ENCODE measurements at places on chromosomes 2 and 18.

GRCh38 chr2:45083175-45083574 is 73.9 kb upstream of the SIX2 start:
- DNase-seq = no peak

GRCh38 chr2:8174641-8175257 is 507.1 kb upstream of the ID2 start:
- no peak for DNase-seq

DNA sequence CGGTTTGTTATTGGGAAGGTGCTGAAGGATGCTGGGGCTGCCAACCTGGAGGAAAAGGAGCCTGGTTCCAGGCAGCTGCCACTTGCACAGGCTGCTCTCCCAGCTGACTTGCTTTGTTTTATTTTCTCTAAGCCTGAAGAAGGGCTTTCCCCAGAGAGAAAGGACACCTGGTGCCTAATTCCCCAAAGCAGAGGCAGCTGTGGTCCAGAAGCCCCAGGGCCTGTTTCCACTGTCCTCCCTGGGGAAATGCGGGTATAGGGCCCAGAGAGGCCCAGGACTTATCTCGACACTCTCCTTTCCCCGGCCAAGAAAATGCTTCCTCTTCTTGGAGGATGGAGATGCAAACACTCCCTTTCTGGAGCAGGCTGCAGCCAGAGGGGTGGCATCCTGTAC is 30.1 kb downstream of the INO80C start:
- no peak for DNase-seq

- no peak for DNase-seq
Measured at GRCh38 chr2:20182241-20182931, 42.5 kb downstream of the SDC1 start.

GRCh38 chr2:141791521-141791920 is 339.3 kb downstream of the LRP1B start:
- DNase-seq = no peak

DNA sequence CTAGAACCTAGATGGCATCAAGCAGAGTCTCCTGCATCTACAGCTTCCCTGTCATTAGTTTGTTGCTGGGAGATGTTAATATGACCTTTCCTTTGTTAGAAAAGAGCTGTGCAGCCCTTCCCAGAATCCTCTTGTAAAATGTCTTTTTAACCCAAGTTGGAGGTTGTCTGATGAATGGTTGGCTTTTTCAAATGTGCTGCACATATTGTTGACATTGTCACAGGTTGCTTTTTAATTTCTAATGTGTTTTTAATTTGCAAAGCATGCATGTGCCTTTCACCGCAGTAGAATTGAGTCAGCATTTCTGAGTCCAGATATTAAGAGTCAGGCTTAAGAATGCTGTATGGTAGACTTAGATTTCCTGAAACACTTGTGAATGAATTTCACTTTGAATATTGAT is 120.8 kb downstream of the GREB1L start:
- DNase-seq = no peak

DNA sequence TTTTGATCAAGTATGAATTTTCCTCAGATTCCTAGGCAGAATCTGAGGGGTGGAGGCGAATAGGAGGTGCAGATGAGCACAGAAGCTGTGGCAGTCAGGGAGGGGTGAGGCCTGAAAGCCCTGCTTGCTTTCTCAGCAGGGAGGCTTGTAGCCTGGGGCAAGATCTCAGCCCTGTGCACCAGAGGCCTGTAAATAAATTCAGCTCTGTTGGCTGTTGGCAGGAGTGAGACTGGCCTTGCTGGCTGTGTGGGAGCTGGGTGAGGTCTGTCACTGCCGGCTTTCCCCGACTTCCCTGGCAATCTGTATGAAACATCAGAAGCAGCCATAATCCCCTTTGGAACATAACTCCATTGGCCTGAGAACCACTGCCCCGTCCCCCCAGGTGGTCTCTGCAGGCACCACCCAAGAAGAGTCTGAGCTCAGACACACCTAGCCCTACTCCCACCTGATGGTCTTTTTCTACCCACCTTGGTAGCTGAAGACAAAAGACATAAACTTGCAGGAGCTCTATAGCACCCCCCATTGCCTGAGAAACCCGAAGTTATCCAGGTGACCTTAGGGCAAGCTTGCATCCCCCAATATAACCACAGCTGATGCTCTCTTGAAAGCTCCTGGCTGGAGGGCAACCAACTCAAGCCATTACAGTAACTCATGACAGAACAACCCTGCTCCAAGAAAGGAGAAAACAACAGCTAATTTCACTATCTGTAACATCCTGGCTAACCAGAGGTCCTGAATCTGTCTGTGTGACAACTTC is 32.3 kb downstream of the EVA1A start:
- DNase-seq = no peak

DNA sequence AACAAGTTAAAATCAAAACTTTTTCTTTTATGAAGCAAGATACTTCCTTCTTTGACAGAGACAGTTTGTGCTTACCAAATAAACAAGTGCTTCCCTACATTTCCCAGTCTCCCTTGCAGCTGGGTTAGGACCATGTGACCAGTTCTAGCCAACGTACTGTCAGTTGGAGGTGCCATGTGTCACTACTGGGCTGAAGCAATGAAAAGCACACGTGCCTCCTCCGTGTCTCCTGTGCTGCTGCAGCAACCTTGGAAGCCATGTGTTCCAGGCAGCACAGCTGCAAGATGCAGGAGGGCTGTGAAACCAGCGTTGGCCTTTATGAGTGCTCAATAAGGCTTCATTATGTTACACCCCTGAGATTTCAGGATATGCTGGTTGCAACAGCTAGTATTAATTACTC is 93.2 kb downstream of the DHRS9 start:
- no peak for DNase-seq

GRCh38 chr2:101408925-101409324 is 21.6 kb upstream of the CREG2 start:
- no peak for DNase-seq

DNA sequence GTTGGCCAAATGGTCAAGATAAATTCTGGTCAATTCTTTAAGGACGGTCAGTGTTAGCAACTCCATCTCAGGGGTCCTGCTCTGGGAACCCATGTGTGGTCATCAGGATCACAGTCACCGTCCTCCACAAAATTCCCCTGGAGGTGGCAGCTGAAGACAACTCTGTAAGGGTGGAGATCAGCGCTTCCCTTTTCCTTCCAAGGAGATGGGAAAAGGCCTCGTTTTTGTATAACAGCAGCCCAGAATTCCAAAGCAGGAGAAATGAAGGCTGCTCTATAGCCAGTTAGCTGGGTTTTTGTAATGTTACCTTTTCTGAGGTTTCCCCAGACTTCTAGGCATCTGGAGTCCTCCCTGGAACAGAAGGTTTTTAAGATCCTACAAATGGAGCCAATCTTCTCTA is 334.8 kb downstream of the MYCN start:
- no peak for DNase-seq

DNA sequence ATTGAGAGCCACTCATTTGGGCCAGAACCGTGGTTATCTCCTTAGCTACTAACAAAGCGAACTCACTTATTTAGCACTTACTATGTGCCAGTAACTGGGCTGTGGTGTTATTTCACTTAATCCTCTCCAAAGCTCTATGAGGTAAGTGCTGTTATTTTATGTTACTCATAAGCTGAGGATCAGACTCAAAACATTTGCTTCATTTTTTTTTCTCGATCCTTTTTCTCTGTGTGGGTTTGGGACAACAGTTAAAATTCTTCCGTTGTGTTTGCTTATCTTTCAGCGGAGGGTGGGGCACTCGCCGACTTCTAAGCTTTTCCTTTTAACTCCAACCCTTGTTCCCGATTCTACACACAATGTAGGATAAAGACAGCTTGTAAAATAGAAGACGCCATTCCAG is 52.8 kb downstream of the TMEM178A start:
- no peak for DNase-seq

DNA sequence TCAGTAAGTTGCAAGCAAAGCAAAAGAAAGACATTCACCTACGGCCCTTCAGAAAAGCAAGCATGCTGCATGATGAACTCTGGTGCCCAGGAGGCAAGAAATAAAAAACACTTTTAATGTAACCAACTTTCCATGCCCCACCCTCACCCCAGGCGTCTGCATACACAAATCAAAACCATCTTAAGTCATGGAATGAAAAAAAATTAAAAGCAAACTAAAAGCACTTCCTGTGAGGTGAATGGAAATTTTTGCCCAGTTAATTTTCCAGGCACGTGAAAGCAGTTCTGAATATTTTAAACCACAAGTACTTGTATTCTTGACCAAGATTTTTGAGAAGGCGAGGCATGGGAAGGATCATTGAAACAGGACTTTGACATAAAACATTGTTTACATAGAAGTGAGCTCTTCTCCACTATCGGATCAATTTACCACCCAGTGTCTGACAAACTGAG is 2.5 kb upstream of the ICOS start:
- peak; percentile 29 for DNase-seq

- DNase-seq = no peak
Measured at GRCh38 chr2:230864122-230864604, 579 bp upstream of the ITM2C start.

GRCh38 chr18:48300463-48300961 is 108.7 kb downstream of the ZBTB7C start:
- DNase-seq = no peak

DNA sequence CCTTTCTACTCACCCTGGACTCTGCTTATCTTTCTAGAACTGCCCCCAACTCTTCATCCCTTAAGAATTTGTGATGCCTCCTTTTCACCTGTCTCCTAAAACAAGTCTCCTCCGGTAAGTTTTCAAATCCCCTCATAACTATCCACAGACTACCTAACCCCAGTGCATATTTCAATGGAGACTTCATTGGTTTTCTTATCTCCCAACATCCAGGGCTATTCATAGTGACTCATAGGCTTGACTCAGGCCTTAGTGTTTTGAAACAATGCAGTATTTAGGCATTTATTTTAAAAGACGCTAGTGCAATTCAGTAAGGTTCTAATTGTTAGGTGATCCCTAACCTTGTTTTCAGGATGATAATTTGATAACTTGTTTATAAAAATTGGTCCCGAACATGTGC is 399.2 kb downstream of the CPS1 start:
- DNase-seq = no peak

DNA sequence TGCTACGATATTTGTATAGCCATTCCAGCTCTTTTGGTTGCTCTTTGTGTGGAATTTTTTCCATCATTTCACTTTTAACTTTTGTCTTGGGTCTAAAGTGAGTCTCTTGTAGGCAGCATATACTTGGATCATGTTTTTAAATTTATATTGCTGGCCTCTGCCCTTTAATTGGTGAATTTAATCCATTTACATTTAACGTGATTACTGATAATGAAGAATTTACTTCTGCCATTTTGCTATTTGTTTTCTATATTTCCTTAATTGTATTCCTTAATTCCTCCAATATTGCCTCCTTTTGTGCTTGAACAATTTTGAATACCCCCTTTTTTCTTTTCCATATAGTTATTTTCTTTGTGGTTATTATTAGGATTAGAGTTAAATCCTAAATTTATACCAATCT is 21.0 kb upstream of the ADNP2 start:
- no peak for DNase-seq

DNA sequence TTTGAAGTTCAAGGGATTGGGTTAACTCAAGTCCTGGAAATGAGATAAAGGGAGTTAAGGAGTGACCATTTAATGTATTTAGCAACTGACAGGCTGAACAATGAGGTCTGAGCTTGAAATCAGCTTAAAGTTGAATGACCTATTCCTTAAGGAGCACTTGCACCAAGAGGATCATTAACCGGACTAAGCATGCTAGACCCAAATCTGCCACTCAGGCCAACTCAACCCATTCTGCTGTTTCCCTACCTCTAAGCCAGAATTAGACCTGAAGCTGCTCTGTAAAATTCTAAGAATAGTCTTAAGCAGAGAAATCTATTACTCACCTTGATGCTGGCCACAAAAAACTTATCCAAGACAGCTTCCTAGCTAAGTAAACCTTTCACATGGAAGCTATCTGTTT is 59.8 kb downstream of the SPRED2 start:
- no peak for DNase-seq

DNA sequence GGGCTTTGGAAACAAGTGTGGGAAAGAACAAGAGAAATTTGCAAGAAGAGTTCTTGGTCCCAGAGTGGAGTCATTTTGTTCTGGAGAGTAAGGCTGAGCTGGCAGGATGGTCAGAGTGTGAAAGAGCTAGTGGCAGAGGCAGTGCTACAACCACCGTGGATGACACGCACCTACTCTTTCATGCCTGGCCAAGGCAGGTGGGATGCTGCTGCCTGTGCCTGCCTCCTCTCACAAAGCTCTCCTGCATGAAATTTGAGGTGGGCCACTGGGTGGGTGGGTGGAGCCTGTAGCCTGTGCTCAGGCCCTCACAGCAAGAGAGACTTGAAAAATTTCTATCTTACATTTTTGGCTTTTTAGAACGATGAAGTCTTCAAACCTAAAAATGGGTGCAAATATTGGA is 9.4 kb upstream of the INO80C start:
- no peak for DNase-seq

- no peak for DNase-seq
Measured at GRCh38 chr18:47422524-47422923, 171.1 kb upstream of the SKOR2 start.

GRCh38 chr18:62328586-62329525 is 3.7 kb downstream of the TNFRSF11A start:
- no peak for DNase-seq

GRCh38 chr2:239836021-239836765 is 188.9 kb downstream of the NDUFA10 start:
- DNase-seq = no peak

DNA sequence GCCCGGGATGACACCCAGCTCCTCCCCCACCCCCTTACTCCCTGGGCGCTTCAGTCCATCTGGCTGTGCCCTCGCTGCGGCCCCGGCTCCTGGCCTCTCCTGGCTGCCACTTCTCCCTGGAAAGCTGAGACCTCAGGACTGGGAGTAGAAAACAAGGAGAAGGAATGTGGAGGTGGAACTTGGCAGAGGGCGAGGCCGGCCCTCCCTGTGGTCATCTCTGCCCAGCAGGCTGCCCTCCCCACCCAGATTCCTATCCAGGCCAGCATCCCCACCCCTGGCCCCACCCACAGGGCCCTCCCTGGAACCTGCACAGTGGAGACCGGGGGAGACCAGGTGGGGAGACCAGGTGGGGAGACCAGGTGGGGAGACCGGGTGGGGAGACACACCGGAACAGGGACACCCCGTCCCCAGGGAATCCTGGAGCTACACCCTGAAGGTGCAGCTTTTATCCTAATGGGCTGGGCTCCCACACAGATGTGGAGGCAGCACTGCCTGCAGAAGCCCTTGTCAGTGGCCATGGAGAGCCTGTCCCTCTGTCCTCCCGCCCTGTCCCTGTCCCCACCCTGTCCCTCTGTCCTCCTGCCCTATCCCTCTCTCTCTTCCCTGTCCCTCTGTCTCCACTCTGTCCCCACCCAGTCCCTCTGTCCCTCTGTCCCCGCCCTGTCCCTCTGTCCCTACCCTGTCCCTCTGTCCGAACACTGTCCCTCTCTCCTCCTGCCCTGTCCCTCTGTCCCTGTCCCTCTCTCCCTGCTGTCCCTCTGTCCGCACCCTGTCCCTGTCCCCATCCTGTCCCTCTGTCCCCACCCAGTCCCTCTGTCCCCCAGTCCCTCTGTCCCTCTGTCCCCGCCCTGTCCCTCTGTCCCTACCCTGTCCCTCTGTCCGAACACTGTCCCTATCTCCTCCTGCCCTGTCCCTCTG is 157.1 kb downstream of the PXDN start:
- DNase-seq = no peak

- DNase-seq = no peak
Measured at GRCh38 chr18:51017140-51017879, 12.7 kb upstream of the SMAD4 start.

Data from stimulated activated CD8-positive, alpha-beta memory T cell treated with anti-CD3 and anti-CD28 coated beads, Interleukin-4, amount 100 ng/mL, for 1 hour (primary cell).